AG09319 (cell line): ENCODE measurements at places on chromosomes 7 and 10.

- no peak for DNase-seq
Measured at GRCh38 chr10:121514141-121514865, 83.9 kb downstream of the FGFR2 start.

DNA sequence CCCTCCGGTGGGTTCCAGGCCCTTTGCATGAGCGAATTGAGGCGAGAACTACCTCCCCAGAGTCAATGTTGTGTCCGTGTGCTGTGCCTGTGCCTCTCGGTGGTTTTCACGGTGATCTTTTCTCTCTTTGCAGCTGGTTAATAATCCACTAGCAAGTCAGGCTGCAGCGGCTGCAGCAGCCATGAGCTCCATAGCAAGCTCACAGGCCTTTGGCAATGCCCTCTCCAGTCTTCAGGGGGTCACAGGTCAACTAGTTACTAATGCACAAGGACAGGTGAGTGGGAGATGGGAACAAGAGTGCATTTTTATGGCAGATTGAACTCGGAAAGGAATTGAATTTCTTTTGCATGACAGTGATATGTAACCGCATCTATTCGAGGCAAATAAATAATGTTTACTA is 159.7 kb upstream of the YAE1 start:
- no peak for DNase-seq

- no peak for DNase-seq
Measured at GRCh38 chr7:77575187-77575586, 38.1 kb downstream of the PTPN12 start.

- no peak for DNase-seq
Measured at GRCh38 chr10:80945264-80945880, 407.7 kb downstream of the SH2D4B start.

DNA sequence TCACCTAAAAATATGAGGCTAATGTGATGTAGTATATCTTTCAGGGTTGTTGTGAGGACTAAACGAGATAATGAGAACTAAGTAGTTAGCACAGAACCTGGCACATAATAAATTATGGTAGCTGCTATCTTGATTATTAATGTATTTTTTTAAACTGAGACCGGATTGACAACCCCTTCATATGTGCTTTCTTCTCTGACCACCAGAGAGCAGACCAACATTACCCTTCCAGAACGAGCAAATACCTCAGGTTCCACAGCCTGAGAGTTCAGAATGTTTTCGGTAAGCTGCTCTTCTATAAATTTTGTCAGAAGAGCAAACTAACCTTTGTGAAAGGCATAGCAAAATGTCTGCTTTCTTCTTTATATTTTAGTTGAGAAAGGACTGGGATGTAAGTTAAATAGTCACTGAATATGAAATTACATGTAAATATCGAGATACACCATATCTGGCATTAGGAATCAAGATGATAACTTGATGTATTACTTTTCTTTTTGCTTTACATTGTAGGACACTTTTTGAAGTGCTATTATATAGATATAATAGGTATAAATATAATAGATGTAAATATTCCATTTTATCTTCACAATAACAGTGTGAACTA is 13.6 kb upstream of the BPGM start:
- no peak for DNase-seq

DNA sequence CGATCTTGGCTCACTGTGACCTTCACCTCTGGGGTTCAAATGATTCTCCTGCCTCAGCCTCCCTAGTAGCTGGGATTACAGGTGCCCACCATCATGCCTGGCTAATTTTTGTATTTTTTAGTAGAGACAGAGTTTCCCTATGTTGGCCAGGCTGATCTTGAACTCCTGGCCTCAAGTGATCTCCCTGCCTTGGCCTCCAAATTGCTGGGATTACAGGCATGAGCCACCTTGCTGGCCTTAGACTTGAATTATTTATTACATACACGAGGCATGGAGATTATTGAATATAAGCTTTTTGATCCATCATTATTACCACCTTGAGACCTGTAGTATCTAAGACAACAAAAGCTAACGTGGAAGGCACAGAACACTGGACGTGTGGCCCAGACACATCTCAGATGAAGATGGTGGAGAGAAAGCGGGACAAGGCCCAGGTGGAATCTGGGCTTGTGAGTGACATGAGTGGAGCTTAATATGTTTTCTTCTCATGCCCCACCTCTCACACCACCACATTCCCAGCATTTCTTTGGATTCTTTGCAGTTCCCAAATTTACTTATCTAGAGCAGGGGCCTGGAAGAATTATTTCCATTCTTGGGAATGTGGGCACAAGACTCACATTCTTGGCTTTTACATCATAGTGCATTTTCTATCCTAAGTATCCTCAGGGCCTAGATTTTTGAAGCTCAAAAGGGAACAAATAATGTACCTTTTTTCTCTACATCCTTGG is 76.6 kb downstream of the SUGCT start:
- DNase-seq, result no peak

GRCh38 chr7:78398576-78398975 is 600.0 kb downstream of the PHTF2 start:
- no peak for DNase-seq

DNA sequence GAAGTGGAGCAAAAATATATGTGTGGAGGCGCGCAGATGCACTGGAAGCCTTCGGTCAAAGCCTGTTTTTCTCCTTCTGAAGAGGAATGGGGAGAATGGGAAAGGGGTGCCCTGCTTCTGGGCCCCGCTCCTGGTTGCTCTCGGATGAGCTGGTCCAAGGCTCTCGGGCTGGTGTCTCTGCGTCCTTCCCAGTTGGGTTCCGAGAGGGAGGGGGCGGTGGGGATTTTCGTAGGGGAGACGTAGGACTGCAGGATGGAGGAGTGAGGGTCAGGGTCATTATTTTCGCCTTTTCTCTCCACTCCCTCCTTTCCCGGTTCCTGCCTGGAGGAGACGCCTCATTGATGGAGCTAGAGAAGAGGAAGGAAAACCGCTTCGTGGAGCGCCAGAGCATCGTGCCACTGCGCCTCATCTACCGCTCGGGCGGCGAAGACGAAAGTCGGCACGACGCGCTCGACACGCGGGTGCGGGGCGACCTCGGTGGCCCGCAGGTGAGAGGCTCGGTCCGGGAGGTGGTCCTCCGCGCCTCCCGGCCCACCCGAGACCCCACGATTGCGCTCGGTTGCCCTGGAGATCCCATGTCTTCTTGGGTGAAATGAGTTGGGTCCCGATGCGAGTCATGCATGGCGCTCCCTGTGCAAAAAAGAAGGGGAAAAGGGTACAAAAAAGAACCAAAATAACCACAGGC is 790 bp downstream of the ADAM22 start:
- DNase-seq, result no peak

GRCh38 chr7:45593121-45593541 is 19.0 kb downstream of the ADCY1 start:
- DNase-seq, result no peak

- DNase-seq, result no peak
Measured at GRCh38 chr10:110779489-110779888, 92.2 kb upstream of the PDCD4 start.

- no peak for DNase-seq
Measured at GRCh38 chr10:71984126-71984808, 20.1 kb downstream of the CHST3 start.

- no peak for DNase-seq
Measured at GRCh38 chr7:70810558-70811139, 321.3 kb upstream of the GALNT17 start.

DNA sequence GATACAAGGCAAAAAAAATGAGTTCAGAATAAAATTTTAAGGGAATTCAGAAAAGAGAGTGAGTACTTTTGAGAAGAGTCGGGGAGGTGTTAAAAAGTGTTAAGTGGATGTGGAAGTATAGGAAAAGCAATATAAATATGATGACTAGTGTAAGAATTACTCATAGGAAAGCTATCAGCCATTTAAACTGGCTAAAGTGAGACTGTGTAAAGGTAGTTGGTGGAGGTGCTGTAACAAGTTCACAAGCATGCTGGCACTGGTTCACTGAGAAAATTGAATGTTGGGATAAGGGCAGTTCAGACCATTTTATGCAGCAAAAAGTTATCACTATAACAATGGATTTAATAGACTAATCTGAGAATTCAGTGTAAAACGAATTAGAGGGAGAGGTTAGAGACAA is 179.0 kb upstream of the DKK1 start:
- no peak for DNase-seq

DNA sequence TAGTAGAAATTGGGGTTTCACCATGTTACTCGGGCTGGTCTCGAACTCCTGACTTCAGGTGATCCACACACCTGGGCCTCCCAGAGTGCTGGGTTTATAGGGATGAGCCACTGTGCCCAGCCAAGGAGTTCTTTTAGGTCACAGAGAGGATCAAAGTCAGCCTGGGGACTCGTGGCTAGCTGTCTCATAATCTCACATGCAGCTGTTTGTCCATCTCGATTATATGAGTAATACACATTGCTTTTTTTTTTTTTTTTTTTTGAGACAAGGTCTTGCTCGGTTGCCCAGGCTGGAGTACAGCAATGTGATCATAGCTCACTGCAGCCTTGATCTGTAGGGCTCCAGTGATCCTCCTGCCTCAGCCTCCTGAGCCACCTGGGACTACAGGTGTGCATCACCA is 2.2 kb downstream of the IFT22 start:
- no peak for DNase-seq

DNA sequence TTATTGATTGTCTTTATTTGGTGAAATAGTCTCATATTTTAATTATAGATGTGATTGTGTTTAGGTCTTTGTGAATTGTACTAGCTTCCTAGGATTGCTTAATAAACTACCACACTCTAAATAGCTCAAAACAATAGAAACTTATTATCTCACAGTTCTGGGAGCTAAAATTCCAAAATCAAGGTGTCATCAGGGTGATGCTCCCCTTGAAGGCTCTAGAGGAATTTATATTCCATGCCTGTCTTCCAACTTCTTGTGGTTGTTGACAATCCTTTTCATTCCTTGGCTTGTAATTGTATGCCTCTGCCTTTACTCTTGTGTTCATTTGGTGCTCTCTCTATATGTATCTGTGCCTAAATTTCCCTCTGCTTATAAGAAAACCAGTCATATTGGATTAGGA is 155.3 kb upstream of the AKR1E2 start:
- no peak for DNase-seq

DNA sequence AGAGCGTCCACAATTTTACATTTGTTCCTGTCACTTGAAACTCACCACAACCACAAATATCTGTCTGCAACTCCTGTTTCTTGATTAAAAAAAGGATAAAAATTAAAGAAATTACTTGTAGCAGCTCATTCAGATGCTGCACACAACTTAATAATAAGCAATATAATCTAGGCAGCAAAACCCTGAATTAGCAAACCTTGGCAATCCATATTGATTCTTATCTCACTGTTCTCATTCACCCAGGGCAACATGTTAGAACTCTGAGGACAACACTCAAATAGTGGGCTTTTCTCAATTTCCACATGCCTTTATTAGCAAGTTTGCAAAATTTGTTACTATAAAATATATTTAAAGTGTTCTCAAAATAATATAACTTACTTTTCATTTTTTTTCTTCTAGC is 38.9 kb downstream of the BAZ1B start:
- no peak for DNase-seq

DNA sequence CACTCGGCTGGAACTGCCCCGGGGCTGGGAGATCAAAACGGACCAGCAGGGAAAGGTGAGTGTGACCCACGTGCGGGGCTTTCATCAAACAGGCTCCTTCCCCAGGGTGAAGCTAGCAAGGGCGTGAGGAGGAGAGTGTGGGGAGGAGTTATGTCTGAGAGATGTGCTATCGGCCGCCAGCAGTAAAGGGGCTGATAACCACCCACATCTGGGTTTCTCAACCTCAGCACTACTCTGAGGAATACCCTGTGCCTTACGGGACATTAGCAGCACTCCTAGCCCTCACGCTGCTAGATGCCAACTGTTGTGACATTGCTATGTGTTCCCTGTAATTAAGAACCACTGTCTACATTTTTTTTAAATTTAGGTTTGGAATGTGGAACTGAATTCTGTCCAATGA is 113.9 kb upstream of the STK17A start:
- no peak for DNase-seq

DNA sequence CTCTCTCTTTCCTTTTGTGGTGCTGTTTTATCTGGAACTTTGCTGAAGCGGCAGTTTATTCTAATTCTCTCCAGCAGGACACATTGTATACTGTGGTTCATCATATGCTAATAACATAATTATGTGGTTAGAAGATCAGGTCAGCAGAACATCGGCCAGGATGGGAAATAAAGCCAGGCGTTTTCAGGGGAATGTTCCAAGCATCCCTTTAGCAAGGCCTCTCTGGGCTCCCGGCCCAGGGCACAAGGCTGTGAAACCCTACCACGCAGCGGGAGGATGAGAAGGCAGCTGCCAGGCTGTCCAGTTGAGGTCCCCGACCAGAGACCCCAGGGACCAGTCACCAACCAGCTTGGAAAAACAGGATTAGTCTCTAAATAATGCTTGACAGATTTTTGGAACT is 112.2 kb upstream of the GALNT17 start:
- no peak for DNase-seq

DNA sequence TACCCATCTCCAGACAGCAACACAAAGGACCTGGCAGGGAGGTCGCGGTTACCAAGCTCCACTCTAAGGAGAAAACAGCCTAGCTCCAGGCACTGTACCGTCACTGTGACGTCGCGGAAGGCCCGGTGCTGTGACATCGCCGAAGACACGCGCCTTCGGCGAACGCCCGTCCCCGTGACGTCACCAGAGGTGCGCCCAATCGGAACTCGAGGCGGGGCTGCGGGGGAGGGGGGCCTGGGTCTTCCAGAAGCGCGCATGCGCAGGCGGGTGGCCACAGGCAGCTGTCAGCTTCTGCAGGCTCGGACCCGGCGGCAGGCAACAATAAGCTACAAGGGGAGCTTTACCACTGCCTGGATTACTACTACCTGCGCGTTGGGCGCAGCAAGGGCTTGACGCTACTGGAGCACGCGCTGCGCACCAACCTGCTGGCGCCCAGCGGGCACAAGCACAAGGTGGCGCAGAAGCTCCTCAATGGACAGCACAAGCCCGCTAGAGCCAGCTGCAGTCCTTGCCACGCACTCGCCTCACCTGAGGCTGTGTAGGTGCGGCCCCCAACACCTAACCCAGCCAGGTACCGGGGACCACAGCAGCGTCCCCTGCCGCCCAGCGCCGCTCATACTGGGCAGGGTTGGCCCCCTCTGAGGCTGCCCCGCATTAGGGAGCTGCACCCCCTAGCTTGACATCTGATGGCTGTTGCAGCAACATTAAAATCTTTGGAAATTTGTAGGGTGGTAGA is 208.4 kb downstream of the TPST1 start:
- DNase-seq, result no peak

DNA sequence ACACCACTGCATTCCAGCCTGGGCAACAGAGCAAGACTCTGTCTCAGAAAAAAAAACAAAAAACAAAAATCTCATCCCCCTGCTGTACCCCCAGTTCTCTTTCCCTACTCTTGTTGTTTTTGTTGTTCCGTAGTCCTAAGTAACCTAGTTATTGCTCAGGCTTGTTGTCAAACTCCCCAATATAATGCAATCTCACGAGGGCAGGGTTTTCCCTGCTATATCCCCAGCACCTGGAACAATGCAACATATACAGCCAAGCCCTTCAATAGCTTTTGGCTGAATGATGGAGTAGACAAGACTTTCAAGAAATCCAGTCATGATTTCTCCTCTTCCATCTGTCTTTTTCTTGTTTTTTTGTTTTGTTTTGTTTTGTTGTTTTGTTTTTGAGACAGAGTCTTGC is 10.2 kb downstream of the ACSL5 start:
- no peak for DNase-seq
